Activated CD4-positive, alpha-beta T cell treated with anti-CD3 and anti-CD28 coated beads for 36 hours (primary cell): ENCODE measurements at places on chromosomes 11 and 22.

DNA sequence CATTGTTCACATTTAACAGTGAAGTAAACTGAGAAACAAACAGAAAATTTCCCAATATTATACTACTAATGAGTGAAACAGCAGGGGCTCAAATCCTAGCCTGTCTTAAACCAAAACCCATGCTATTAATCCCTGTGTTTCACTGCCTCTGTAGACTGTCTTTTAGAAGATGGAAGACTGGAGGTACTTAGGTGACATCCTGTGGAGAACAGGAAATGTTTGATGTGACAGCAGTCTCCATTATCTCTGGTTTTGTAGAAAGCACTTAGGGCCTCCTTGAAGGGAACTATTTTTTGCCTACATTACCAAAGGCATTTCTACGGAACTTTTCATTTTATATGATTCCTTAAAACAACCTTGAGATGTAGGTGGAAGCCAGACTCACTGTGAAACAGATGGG lies 288.1 kb upstream of the SORL1-AS1 start:
- DNase-seq: no peak
- H3K4me1 ChIP-seq: no peaks in the 10 kb centered on the region
- H3K36me3 ChIP-seq: no peaks in the 10 kb centered on the region
- H3K4me3 ChIP-seq: no peak overlapping the region
- no peak overlapping the region for H3K27ac ChIP-seq

DNA sequence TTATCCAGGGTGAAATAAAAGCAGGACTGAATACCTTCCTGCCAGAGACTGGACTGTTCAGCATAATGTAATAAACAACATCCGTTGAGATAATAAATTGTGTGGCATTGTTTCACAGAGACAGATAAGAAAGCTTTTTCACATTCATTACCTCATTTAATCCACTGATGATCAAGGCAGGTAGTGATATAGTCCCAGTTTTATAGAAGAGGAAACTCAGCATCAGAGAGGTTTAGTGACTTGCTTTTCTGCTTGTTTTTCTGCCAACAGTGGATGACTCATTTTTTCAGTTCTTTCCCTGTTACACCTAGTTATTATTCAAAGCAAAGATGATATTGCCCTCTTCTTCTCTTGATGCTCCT lies 4.0 kb downstream of the MYO18B start:
- H3K36me3 ChIP-seq: no peaks in the 10 kb centered on the region
- peak overlapping the region; percentile 85 for H3K27ac ChIP-seq
- peaks cover 9% of the 10 kb centered on the region for H3K27me3 ChIP-seq
- no peak for DNase-seq

DNA sequence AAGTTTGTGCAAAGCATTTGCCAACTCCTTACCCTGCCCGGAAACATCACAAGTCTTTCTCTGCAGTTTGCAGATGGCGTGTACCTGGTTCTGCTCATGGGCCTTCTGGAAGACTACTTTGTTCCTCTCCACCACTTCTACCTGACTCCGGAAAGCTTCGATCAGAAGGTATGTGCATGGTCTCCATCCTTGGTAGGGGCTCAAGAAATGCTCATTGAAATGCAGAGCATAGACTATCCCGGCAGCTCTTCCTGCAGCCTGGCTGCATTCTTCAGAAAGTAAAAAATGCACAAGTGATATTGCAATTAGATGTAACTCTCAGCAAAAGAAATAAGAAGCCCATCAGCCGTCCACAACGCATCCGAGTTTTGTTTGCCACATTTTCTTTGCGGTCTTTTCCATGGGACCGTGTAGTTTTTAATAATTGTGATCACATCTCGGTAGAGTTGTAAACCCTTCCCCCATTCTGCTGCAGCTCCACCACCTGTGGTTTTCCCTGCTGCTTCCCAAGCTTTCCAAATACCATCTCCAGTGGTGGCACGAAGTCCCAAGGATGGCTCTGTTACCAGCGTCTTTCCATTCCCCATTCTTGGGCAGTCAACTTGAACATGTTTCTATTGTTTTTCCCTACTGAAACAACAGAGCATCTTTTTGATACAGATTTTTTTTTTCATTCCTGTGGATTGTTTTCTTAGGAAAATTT lies 22.7 kb upstream of the PARVG start:
- H3K27me3 ChIP-seq: no peaks in the 10 kb centered on the region
- no peaks in the 10 kb centered on the region for H3K36me3 ChIP-seq
- no peak overlapping the region for H3K4me3 ChIP-seq
- H3K27ac ChIP-seq: no peak overlapping the region

- H3K27me3 ChIP-seq: peaks cover 2% of the 10 kb centered on the region
- no peaks in the 10 kb centered on the region for H3K4me1 ChIP-seq
- H3K4me3 ChIP-seq: no peak overlapping the region
- H3K36me3 ChIP-seq: no peaks in the 10 kb centered on the region
Measured at GRCh38 chr11:59918987-59919589, 19.1 kb upstream of the OOSP1 start.

- H3K27ac ChIP-seq: no peak overlapping the region
- no peaks in the 10 kb centered on the region for H3K27me3 ChIP-seq
- no peak overlapping the region for H3K4me3 ChIP-seq
- no peaks in the 10 kb centered on the region for H3K4me1 ChIP-seq
Measured at GRCh38 chr22:35424761-35425160, 24.8 kb downstream of the MCM5 start.

- H3K27me3 ChIP-seq: no peaks in the 10 kb centered on the region
- H3K36me3 ChIP-seq: peaks cover 48% of the 10 kb centered on the region
- H3K4me3 ChIP-seq: no peak overlapping the region
Measured at GRCh38 chr11:61797263-61797944, 4.7 kb downstream of the FEN1 start.

- no peak for DNase-seq
- H3K36me3 ChIP-seq: peaks cover 2% of the 10 kb centered on the region
- H3K27ac ChIP-seq: no peak overlapping the region
- no peaks in the 10 kb centered on the region for H3K4me1 ChIP-seq
- no peak overlapping the region for H3K4me3 ChIP-seq
Measured at GRCh38 chr11:86559311-86559945, 113.0 kb downstream of the ME3 start.

GRCh38 chr11:118921929-118922744 lies 3.6 kb downstream of the BCL9L start:
- DNase-seq: peak; percentile 34
- peak overlapping the region; percentile 95 for H3K27ac ChIP-seq
- peaks cover 11% of the 10 kb centered on the region for H3K36me3 ChIP-seq
- H3K4me3 ChIP-seq: peak overlapping the region; percentile 86
- no peaks in the 10 kb centered on the region for H3K27me3 ChIP-seq

- peaks cover 14% of the 10 kb centered on the region for H3K27me3 ChIP-seq
- DNase-seq: peak; percentile 17
- peak within 1 kb of the TSS; percentile 65 for H3K4me3 ChIP-seq
Measured at GRCh38 chr22:23070418-23071229, at the start of gene GNAZ. Gene GNAZ (plus strand): TSS chr22:23070519. CDS start chr22:23095696, 25,177 bp downstream.

GRCh38 chr11:119433358-119433725 lies 10.4 kb upstream of the THY1 start:
- H3K27me3 ChIP-seq: peaks cover 22% of the 10 kb centered on the region
- no peak for DNase-seq
- no peak overlapping the region for H3K4me3 ChIP-seq
- peaks cover 5% of the 10 kb centered on the region for H3K36me3 ChIP-seq
- no peaks in the 10 kb centered on the region for H3K4me1 ChIP-seq
- no peak overlapping the region for H3K27ac ChIP-seq

DNA sequence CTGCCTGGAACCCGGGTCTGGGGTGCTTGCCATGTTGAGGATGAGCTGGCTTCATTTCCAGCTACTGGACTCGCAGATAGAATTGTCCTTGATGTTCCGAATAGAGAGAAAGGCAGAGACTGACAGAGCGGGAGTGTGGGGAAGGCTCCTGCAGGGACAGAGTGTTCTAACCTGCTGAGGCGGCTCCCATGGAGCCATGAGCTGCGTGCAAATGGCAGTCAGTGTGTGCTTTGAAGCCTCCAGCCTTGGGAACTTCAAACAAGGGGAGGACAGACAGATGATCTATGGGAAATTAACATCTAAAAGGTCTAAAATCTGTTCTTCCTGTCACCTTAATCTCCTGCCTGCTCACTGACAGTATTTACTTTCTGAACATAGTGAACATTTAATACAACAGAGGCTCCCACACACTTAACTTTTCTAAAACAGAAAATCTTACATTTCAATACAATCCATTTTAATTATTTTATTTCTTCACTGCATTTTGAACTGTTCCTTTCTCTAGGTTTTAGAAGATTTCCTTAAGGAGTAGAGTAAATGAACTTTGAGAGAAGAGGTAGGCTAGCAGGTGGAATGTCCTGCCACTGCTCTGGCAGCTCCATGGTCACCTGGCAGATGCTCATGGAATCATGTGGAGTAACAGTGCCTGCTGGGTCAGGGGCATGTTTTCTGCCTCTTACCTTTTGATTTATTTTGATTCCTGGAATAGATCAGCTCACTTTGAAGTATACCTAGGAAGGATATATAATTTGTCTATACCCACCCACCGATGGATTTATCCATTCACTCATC lies 481.7 kb downstream of the NTM start:
- no peaks in the 10 kb centered on the region for H3K4me1 ChIP-seq
- H3K27ac ChIP-seq: no peak overlapping the region
- H3K4me3 ChIP-seq: no peak overlapping the region
- H3K36me3 ChIP-seq: no peaks in the 10 kb centered on the region
- DNase-seq: no peak
- no peaks in the 10 kb centered on the region for H3K27me3 ChIP-seq

DNA sequence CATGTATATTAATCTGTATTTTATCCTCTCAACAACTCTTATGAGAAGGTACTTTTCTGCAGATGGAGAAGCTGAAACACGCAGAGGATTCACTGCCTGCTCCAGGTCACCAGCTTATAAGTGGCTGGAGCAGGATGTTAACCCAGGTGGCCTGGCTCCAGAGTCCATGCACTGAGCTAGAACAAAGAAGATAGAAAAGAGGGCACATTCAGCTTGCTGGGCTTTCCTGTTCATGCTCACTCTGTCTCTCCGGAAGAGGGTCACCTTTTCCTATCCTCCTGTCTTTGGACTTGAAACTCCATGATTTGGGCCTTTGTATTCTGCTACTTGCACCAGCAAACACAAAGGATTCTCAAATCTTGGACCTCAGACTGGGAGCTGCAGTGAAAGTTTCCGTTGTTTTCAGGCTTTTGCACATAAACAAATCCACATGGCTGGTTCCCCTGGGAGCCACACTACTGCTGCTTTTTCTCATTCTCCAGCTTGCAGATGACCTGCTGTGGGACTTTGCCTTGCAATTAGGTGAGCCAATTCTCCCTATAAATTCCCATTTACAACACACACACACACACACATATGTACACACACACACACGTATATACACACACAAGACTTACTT lies 117.3 kb upstream of the GRK3 start:
- DNase-seq: no peak
- H3K27ac ChIP-seq: peak overlapping the region; percentile 94
- peaks cover 15% of the 10 kb centered on the region for H3K36me3 ChIP-seq
- peak overlapping the region; percentile 81 for H3K4me3 ChIP-seq
- H3K27me3 ChIP-seq: no peaks in the 10 kb centered on the region
- H3K4me1 ChIP-seq: peaks cover 32% of the 10 kb centered on the region

DNA sequence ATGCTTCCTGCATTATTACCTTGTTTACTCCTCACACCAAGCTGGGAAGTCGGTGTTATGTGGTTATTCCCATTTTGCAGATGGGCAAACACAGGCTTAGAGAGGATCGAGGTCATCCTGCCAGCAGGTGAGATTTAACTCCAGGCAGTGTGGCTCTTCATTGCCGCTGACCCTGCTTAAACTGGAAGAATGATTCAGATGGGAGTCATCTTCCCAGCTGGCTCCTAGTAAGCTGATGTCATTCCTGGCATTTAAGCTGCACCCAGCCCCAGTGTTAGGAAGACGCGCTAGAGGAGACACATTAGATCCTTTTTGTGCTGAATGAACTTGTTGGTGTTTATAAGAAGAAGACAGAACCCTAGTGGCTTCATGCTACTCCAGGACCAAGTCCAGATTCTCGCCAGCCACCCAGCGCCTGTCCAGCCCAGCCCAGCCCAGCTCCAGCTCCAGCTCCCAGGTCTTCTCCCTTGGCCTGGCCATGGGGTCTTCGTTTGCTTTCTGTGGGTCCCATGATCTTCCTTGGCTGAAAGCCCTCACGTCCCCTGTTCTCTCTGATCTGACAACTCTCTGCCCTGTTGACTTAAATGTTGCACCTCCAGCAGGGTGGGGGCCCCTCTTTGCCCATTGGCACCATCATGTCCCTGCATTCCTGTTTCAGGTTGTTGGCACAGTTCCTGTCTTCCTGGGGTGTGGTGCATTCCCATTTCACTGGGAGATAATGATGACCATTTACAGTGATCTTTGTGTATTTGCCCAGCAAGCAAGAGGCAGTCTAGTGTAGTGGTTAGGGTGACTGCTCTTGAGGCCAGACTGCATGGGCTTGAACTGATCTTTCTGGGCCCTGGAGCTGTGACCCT lies 13.6 kb downstream of the PARVB start:
- H3K27me3 ChIP-seq: peaks cover 2% of the 10 kb centered on the region
- no peaks in the 10 kb centered on the region for H3K36me3 ChIP-seq
- no peak overlapping the region for H3K4me3 ChIP-seq
- H3K4me1 ChIP-seq: peaks cover 11% of the 10 kb centered on the region
- no peak for DNase-seq

- peaks cover 64% of the 10 kb centered on the region for H3K4me1 ChIP-seq
- no peaks in the 10 kb centered on the region for H3K27me3 ChIP-seq
- H3K4me3 ChIP-seq: peak overlapping the region; percentile 62
Measured at GRCh38 chr11:83063073-83063754, 8.5 kb downstream of the RAB30 start.

DNA sequence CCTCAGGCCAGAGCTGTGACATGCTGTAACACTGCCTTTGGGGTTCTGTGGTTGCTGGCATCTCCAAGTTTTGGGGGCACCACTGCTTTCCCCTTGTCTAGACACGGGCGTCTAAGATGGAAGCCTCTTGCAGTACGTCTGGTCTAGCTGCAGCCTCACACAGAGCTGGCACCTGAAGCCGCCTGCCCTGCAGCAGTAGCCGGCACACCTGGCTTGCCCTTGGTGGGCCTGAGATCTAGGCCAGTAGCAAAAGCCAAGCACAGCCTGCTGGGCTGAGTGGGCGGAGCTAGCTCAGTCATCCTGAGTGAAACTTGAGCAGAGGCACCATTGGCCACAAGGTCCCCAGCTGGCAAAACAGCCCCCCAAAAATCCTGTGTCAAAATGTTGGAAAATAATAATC lies 154.2 kb downstream of the DLG2 start:
- H3K4me1 ChIP-seq: no peaks in the 10 kb centered on the region
- no peak overlapping the region for H3K4me3 ChIP-seq
- H3K27me3 ChIP-seq: no peaks in the 10 kb centered on the region
- H3K36me3 ChIP-seq: no peaks in the 10 kb centered on the region
- no peak overlapping the region for H3K27ac ChIP-seq

- no peak overlapping the region for H3K27ac ChIP-seq
- no peaks in the 10 kb centered on the region for H3K36me3 ChIP-seq
- H3K4me3 ChIP-seq: no peak overlapping the region
Measured at GRCh38 chr22:46634011-46634699, 14.0 kb downstream of the GRAMD4 start.

GRCh38 chr22:20811971-20812660 lies 38.2 kb downstream of the SERPIND1 start:
- DNase-seq: no peak
- H3K4me3 ChIP-seq: no peak overlapping the region
- H3K27ac ChIP-seq: no peak overlapping the region

DNA sequence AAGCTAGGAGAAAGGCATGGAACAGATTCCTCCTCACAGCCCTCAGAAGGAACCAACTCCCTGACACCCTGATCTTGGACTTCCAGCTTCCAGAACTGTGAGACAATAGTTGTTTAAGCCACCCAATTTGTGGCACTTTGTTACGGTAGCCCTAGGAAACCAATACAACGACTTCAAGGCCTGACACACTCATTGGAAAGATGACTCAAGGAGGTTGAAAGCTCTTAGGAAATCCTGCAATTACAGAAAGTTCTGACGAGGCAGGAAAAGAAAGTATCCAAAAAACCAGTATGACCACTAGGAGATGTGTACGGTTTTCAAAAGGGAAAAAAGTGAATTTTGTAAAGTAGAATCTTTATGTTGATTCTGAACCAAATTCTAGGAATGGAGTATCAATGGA lies 161.4 kb downstream of the SWAP70 start:
- no peak overlapping the region for H3K4me3 ChIP-seq
- H3K36me3 ChIP-seq: no peaks in the 10 kb centered on the region
- no peaks in the 10 kb centered on the region for H3K27me3 ChIP-seq
- DNase-seq: no peak
